GM23248 (cell line): ENCODE measurements at places on chromosomes 6 and 20. TPM values are rescaled to one million over a fixed set of nuclear protein-coding genes. Genes with fewer than 3 reads are reported as not detected.

PDE10A gene
- under 0.01 and 0.11 TPM in 2 replicates for total RNA-seq

ASIP gene
- total RNA-seq, result not detected in 2 replicates

GRCh38 chr20:12014736-12015135, 97.0 kb downstream of the BTBD3 start:
- H3K4me3 ChIP-seq, result no peak overlapping the region
- no peak for DNase-seq
- H3K27me3 ChIP-seq, result no peaks in the 10 kb centered on the region
- H3K36me3 ChIP-seq, result no peaks in the 10 kb centered on the region
- H3K27ac ChIP-seq, result no peak overlapping the region

- H3K36me3 ChIP-seq, result no peaks in the 10 kb centered on the region
- peak overlapping the region; percentile 16; the same call in 1 of the 2 replicates for H3K27ac ChIP-seq
- peak overlapping the region; percentile 33 for H3K4me3 ChIP-seq
- H3K27me3 ChIP-seq, result no peaks in the 10 kb centered on the region
Observed at GRCh38 chr6:19478992-19479391, 358.2 kb upstream of the ID4 start.

HLA-DPB1 gene
- total RNA-seq, result 12.5 and 14.9 TPM in 2 replicates
